ENCODE measurements at places on chromosomes 12 and 14.

- DNase-seq = no peak
These were observed 3.6 kb upstream of the UBC start for GRCh38 chr12:124917841-124918621.

GRCh38 chr12:76623931-76624330, 64.4 kb upstream of the OSBPL8 start:
- no peak for DNase-seq

DNA sequence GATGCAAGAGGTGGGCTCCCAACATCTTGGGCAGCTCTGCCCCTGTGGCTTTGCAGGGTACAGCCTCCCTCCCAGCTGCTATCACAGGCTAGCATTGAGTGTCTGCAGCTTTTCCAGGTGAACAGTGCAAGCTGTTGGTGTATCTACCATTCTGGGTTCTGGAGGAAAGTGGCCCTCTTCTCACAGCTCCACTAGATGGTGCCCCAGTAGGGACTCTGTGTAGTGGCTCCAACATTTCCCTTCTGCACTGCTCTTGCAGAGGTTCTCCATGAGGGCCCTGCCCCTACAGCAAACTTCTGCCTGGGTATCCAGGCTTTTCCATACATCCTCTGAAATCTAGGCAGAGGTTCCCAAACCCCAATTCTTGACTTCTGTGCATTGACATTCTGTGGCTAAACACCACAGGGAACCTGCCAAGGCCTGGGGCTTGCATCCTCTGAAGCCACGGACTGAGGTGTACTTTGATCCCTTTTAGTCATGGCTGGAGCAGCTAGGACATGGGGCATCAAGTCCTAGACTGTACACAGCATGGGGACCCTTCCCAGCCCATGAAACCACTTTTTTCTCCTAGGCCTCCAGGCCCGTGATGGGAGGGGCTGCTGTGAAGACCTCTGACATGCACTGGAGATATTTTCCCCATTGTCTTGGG, 24.0 kb upstream of the SLC38A1 start:
- DNase-seq = no peak

- DNase-seq = no peak
These were observed 88.1 kb downstream of the NINJ2 start for GRCh38 chr12:575129-575502.

GRCh38 chr12:50991291-50991690, 34.9 kb downstream of the SLC11A2 start:
- DNase-seq = no peak

DNA sequence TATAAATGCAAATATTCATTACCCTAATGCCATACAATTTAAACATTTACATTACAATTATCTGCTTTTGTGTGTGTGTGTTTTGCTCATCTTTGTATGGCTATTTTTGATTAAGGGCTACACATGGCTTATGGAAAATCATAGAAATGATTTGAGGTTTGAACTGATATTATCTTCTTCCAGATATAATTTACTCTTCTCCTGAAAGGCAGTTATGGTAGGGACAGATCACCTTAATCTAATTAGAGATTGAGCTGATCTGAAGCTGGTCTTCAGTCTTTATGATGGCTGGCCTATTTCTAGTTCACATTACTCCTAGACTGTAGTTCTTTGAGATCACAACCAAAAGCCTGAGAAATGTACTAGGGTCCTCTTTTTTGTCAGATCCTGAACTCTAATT, 15.6 kb downstream of the ABHD12B start:
- no peak for DNase-seq

- no peak for DNase-seq
These were observed 107.9 kb downstream of the KCNC2 start for GRCh38 chr12:75101781-75102180.

GRCh38 chr12:114213055-114213581, 192.8 kb downstream of the TBX5 start:
- DNase-seq = no peak

DNA sequence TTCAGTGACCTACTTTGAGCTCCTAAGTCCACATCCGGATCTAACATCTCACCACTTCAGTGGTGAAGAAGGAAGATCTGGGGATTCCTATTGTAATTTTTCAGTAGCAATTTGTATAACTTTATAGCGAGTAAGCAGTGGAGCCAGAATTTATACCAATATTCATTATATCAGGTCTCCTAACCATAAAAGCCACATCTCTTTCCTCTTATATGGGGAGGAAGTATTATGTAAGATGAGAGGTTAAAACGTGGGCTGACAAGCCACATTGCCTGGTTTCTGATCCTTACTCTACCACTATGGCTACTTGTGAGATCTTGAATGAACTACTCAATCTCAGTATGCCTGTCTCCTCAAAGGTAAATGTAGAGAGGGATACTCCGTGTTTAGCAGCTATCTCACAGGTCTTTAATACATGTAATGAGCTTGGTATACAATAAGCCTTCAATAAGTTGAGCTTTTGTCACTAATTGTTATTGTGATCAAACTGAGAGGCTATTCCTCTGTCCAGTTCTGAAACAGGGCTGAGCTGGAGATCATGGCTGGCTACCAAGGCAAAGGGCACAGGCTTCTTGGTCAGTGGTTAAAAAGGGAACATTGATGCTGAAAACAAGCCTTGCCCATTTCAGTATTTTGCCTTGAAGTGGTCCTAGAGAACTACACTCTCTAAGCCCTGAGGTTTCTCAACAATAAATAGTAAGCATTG, 3.3 kb upstream of the TMEM117 start:
- DNase-seq = no peak

- DNase-seq = no peak
These were observed 115.9 kb upstream of the PELI2 start for GRCh38 chr14:56002342-56002741.

DNA sequence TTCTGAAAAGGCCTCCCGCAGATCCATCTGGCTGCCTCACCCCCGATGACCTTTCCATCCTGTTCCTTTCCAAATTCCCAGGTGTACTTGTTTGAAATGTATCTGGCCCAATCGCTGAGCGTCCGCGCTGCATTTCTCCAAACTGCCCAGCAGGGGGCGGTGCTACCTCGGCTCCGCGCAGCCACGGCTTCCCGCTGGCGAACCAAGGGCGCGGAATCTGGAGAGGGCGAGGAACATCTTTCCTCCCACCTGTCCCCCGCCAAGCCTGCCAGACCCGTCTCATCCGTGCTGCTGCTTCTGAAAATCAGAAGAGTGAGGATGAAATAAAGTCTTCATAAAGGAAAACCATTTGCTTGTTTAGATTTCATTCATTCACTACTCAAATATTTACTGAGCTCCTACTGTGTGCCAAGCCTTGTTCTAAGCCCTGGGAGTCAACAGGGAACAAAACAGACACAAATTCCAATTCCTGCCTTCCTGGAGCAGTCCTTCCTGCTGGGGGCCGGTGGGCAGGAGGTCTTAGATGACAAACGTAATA, 16.8 kb upstream of the MYL2 start:
- DNase-seq = peak; percentile 17

- no peak for DNase-seq
These were observed 113.1 kb upstream of the RASSF8 start for GRCh38 chr12:25845415-25845814.

DNA sequence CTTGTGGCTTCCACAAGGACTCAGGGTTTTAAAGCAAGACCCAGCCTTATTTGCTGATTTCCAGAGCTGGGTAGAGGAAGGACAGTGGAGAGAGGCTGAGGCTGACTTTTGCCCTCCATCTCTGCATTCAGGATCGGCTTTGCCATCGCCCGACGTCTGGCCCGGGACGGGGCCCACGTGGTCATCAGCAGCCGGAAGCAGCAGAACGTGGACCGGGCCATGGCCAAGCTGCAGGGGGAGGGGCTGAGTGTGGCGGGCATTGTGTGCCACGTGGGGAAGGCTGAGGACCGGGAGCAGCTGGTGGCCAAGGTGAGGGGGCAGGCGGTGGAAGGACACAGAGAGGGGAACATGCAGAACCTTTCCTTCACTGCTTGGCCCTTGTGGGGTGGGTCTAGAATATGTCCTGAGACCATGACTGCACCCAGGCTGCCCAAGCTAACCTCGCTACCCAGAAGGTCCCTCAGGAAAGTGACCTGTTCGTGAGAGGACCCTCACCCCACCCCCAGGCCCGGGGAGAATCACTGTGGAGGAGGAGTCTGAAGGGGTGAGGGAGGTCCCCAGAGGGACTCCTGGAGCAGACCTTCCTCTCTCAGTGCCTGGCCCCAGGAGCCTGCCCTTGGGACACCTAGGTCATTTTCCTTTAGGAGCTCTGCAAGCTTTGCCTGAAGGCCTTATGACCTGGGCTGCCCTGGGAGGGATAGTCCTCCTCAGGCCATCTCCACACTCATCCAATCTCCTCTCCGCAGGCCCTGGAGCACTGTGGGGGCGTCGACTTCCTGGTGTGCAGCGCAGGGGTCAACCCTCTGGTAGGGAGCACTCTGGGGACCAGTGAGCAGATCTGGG, 3.1 kb downstream of the DHRS2 start:
- no peak for DNase-seq

- DNase-seq = no peak
These were observed 795.5 kb downstream of the C12orf50 start for GRCh38 chr12:87233671-87234070.

- no peak for DNase-seq
These were observed 350.1 kb downstream of the NELL2 start for GRCh38 chr12:44525806-44526654.

- DNase-seq = no peak
These were observed 31.2 kb downstream of the CREBL2 start for GRCh38 chr12:12642916-12643315.

- DNase-seq = no peak
These were observed 31.2 kb downstream of the RFLNA start for GRCh38 chr12:124326104-124326503.

GRCh38 chr14:50675597-50675996, 7.5 kb upstream of the SAV1 start:
- DNase-seq = no peak

DNA sequence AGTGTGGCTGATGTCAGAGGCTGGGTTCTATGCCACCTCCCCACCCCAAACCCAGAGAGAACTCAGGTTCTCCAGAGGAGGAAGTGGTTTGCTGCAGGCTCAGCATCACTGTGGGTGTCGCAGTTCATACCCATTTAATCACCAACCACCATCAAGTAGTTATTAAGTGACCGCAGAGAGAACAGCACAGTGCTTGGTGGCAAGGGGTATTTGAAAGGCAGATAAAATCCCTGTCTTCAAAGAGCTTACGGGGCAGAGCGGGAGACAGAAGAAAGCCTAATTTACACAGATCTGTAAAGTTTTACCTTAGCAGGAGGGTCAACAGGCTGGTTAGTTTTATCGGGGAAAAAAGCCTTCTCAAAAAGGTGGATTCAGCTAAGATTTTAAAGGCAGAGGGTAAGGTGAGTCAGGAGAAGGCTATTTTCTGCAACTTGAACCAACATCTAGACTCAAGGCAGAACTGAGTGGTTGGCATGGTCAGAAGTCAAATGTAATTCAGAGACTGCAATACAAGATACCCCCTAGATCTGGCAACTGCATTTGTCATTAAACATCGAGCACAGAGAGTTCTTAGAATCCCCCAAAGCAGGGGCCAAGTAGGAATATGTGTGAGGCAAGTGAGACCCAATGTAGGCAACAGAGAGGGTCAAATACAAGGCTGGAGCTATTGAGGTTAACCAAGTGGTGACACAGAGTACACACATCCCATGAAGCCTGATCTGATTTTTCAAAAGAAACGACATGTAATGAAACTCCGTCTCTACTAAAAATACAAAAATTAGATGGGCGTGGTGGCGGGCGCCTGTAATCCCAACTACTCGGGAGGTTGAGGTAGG, 13.2 kb downstream of the PXN start:
- DNase-seq = peak; percentile 25

- no peak for DNase-seq
These were observed 195.6 kb upstream of the PWP1 start for GRCh38 chr12:107490010-107490409.

DNA sequence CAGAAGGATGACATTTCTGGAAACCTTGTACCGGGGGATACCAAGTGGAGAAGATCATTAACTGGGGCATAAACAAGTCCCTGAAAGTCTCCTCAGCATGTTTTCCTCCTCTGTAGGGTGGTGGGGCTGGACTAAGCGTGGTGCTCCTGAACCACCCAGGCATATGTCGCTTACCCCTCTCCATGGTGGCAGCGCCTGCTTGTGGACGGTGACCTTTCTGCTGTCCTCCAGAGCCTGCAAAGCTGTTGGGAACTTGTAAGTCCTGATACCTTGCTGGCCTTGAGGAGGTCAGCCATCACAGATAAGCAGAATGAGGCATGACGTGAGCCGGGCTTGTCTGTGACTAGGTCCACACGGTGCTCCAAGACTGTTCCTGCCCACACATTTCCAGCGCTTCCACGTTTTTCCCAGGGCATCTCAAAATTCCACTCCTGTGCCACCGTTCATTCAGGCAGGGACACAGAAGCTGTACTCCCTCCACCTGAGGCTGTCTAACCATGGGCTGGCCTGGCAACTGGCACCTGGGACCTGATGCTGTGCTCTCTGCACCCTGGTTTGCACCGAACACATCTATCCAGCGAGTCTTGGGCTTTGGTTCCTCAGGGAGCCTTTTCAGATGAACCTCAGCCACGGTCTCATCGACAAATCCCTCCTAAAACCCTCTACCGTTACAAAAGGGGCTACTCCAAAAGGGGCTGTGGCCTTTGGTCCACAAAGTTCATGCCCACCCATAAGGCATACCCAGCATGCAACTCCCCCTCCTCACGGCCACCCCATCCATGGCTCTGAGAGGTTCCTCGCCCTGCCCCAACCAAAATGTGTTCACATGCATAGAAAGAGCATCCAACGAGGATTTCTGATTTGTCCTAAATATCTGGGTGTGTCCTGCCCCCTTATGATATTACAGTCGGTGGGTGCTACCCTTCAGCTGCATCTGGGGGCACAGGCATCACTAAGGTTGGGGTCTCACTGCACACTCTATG, 199.6 kb upstream of the DIO3 start:
- no peak for DNase-seq

DNA sequence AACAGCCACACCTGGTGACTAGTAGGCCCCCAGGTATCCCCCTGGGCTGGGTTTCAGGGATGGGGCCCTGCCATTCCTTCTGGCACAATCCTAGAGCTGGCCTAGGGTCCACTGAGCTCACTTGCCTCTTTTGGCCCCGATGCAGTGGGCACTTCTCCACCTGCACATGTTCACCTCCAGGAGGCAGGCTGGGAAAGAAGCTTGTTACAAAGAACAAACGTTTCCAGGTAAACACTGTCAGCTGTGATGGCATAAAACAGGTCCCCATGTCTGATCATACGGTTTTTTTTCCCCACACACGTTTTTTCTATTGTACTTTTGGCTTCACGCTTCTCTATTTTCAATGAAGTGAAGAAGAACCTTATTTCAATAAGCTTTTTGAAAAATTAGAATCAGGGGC, 15.8 kb upstream of the HVCN1 start:
- DNase-seq = no peak

- no peak for DNase-seq
These were observed 3.8 kb upstream of the KRT85 start for GRCh38 chr12:52370926-52371608.

GRCh38 chr12:57539-57938, 9.0 kb upstream of the IQSEC3 start:
- DNase-seq = no peak

GRCh38 chr12:91663310-91663709, 480.7 kb upstream of the DCN start:
- no peak for DNase-seq

Data from activated naive CD8-positive, alpha-beta T cell treated with anti-CD3 and anti-CD28 coated beads, Interleukin-2, amount 50 U/mL, for 16 hours (primary cell).